ENCODE measurements at places on chromosomes 3 and 15.

DNA sequence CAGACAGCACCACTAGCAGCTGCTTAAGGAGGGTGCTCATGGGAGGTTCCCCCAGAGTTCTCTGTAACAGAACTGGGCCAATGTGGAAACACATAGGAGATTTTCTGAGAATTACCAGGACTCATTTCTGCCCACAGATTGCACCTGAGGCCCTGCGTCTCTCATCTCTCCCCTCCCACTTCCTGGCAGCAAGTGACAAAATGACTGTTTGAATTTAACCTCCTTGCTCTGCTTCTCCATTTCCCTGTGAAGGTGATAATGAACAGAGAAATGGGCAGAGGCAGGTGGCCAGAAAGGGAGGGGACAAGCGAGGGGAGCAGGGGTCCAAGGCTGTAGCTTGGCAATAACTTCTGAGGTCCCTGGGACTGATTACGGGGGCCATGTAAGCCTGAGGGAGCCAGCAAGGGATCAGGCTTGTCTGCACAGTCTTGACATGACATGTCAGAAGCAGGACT is 8.0 kb downstream of the EPHB1 start:
- DNase-seq = no peak

DNA sequence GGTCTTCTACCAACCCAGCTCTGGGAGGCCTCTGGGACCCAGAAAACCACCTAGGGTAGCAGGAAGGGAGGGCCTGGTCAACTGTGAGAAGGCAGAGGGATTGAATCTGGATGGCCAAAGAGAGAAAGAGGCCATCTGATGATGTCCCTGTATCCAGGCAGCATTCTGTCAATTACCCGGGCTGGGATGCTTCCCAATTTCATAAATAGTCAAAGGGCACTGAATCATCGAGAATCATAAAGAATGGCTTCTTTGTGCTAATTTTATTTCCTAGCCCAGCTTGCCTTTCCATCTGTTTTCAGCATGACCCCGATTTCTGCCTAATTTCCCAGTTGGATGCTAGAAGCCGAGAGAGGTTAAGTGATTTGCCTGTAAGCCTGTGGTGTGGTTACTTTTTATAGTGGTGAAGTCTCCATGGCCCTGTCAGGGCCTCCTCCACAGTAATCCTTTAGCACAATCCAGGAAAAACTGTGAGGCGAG is 129.2 kb downstream of the FAM43A start:
- no peak for DNase-seq

GRCh38 chr3:177426878-177427495 is 229.7 kb upstream of the TBL1XR1 start:
- DNase-seq = no peak

GRCh38 chr15:48905847-48906246 is 27.9 kb downstream of the EID1 start:
- DNase-seq = no peak

DNA sequence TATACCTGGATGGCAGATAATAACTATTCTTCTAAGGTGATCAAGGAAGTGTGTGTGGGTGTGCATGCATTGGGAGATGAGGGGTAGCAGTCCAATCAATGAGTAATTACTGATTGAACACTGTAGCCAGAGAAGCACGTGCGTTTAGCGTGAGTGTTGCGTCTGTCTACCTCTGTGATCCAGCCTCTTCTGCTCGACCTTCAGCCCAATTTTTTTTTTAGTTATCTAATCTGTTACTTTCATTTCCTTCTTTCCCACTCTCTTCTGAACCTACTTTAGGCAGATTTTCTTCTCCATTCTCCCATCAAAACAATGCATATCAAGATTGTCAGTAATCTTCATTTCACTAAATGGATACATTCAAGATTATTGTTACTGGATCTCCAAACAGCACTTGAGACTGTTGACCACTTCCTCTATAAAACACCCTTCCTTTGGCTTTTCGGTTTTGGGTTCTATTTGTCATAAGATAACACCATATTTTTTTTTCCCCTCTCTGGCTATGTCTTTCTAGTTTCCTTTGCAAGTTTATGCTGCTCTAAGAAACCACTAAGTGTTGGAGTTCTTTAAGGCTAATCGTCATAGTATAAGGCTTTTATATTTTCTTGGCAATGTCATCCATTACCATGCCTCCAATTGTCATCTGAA is 41.0 kb downstream of the MCTP2 start:
- no peak for DNase-seq

DNA sequence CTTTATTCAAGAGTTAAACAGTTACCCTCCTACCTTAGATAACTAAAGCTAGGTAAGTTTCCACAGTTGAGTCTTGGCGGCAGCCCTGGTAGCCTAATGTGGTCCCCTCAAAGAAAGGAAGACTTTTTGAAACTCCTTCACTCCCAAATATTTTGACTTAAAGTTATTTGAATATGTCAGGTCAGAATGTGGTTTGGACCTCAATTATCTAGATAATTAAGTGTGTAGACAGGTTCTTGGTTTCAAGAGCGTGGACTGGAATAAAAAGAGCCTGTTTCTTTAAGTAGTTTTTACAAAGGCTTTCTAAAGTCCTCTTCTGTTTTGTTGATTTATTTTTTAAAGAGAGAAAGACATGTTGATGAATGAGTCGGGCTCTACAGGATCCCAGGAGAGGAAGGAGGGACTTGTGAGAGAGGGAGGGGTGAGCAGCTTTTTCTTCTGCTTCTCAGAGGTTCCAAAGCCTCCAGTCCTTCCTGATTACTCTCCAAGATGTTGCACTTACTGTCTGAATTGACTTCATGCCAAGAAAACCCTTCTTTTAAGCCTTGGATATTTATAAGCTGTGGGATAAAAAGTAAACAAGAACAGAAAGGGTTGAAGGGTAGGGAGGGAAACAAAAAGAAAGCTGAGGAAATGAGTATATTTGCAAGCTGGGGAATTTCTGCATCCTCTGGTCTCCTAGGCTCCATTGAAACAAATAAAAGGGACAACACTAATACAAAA is 457.4 kb downstream of the IGSF11 start:
- DNase-seq = no peak

DNA sequence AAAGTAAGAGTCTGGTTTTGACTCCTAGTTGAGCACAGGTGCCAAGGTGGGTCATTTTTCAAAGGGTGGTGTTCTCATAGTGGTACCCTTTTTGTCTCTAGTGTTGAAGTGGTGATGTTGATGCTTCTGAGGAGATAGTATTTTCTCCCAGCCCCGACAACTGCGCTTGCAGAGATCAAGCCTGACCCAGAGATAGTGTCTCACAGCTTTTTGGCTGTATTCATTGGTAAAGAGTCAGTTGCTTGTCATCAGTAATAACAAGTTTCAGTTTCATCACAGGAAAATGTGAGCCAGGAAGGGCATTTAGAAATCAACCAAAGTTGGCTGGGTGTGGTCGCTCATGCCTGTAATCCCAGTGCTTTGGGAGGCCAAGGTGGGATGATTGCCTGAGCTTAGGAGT is 139.3 kb downstream of the NFKBIZ start:
- no peak for DNase-seq

DNA sequence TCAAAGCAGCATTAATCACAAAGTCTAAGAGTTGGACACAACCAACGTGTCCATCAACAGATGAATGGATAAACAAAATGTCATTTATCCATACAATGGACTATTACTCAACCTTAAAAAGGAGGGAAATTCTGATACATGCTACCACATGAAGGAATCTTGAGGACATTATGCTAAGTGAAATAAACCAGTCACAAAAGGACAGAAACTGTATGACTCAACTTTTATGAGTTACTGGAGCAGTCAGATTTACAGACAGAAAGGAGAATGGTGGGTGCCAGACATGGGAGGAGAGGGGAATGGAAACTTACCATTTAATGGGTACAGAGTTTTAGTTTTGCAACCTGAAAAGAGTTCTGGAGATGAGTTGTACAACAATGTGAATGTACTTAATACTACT is 43.0 kb upstream of the SEC13 start:
- DNase-seq = peak; percentile 8

All from epithelial cell of prostate (primary cell).